ENCODE measurements at places on chromosomes 1 and 21.
A peak's percentile ranks its signal among the peaks of the same experiment; 100 is the strongest.

GRCh38 chr1:228140724-228141225 lies 696 bp downstream of the GUK1 start:
- DNase-seq: no peak

DNA sequence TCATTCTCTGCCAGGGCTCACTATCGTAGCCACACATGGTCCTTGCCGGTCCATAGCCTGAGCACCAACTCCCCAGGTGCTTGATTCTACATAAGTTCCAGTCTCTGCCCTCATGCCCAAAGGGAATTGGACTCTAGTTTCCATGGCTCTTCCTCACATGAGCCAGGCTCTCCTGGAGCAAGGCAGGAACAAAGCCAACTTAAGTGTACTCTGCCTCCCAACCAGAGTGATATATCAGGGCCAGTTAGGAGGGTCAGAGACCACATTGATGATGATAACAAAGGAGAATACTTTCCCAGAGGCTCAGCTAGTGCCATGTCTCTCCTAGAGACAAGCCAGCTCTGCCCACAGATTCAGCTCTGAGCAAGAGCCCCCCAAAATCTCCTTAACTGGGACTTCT lies 70.9 kb downstream of the ERI3 start:
- DNase-seq: no peak

- DNase-seq: no peak
Observed at GRCh38 chr21:19122356-19122755, 718.8 kb upstream of the TMPRSS15 start.

DNA sequence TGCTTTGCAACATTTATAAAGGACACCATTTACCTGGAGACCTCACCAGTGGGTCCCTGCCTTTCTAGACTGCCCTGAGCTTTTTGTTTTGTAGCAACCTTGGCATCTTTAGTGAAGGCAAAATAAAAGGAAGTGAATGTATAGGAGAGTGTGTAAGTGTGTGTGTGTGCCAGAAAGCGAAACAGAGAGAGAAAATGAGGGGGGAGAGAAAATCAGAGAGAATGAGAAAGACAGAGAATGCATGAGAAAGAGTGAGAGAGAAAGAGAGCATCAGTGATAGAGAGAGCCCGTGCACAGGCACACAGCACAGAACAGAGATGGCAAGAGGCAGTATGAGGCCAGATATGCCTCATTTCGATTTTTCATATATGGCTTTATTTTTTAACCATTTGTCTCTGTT lies 57.5 kb downstream of the HSD3B1 start:
- DNase-seq: no peak

- no peak for DNase-seq
Observed at GRCh38 chr1:46193285-46193684, 4.9 kb downstream of the POMGNT1 start.

DNA sequence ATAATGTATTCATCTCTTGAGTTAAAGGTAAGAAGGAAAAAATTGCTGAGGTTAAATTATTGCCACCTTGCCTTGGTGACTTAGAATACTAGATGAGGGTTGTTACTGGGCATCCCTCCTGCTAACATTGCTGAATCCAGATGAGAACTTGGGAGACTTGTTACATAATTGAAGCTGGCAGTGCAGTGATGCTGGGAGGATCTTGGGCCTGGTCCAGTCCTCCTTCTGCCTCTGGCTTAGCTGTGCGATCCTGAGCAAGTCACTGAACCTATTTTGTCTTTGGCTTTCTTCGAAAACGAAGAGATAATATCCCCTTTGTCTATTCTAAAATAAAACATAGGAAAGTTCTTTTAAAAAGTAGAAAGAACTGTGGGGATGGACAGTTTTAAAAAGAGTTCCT lies 244.9 kb upstream of the NRIP1 start:
- no peak for DNase-seq

GRCh38 chr1:206495011-206495461 lies 12.3 kb upstream of the RASSF5 start:
- no peak for DNase-seq

GRCh38 chr1:21963477-21964217 lies 13.2 kb upstream of the CELA3B start:
- peak; percentile 20 for DNase-seq

DNA sequence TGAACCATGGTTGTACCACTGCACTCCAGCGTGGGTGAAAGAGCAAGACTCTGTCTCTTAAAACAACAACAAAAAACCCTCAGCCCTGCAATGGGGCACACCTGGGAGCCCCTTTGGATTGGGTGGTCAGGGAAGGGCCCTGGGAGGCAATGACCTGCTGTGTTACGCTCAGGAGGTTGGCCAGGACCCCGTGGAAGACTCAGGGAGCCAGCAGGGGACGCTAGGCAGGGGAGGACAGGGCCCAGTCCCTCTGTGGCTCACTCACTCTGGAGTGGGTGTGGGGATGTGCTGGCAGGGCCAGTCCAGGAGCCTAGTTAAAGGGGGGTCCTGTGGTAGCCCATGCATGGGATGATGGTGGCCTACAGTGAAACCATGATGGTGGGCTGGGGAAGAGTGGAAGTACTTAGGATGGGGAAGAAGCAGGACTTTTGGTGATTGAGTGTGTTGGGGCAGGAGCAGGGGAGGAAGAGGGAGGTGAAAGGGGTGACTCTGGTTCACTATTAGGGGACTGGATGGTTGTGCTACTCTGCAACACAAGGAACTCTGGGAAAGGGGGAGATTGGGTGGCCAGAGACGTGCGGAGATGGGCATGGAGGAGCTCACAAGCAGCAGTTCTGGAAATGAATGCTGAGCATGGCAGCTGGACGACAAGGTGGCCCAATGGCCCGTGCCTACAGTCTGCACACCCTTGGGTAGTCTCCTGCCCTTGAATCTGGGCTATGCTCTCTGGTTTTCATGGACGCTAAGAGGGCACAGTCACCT lies 56.3 kb upstream of the FAM20B start:
- DNase-seq: no peak

DNA sequence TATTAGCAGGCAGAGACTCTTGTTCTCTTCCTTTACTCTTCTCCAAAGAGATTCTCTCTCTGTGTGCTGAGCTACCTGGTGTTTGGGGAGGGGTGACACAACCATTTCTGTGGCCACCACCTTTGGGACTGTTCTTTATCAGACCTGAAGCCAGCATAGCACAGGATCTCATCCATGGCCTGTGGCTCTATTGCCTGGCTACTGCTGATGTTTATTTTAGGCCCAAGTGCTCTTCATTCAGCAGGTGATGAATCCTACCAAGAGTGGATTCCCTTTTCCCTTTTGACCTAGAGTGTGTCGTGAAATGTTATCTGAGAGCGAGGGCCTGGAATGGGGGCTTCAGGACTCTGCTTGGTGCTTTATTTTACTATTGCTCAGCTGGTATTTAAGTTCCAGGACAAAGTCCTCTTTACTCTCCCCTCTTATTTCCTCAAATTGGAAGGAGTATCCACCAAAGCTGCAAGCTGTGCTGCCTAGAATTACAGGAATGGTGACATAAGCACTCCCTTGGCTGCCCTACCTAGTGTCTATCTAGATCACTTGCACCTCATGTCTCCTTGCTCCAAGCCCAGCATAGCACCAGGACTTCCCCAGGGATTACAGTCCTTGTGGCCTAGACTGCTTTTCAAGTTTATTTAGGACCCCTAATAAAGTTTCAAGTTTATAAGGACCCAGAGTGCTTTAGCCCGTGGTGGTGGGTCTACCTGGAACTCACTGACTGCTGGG lies 94.7 kb upstream of the GPR52 start:
- DNase-seq: no peak

- no peak for DNase-seq
Observed at GRCh38 chr1:199218533-199218932, 579.7 kb downstream of the PTPRC start.

- DNase-seq: no peak
Observed at GRCh38 chr1:206103979-206104378, 13.2 kb downstream of the AVPR1B start.

DNA sequence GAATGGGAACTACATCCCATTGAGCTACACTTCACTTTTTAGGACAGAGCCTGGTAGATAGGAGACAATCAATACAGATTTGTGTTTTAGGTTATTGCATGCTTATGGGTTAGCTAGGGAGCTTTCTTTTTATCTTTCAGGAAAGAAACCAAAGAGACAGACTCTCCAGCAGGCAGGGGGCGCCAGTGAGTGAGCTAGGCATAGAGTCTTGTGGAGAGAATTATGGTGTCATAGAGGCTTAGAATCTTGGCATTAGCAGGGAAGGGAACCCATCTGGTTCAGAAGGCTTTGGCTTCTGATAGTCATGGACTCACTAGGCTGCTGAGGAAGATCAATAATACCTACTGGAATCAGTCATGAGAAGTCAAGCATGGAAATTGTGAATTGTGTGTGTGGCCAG lies at the start of gene SMCP:
TSS of gene SMCP (plus strand) at position 281 of the 400 bp plus-strand sequence. CDS start 6,101 bp downstream, outside the sequence.
- no peak for DNase-seq

GRCh38 chr1:6962478-6962995 lies 177.3 kb downstream of the CAMTA1 start:
- no peak for DNase-seq

- no peak for DNase-seq
Observed at GRCh38 chr1:186535388-186536133, 74.6 kb upstream of the PDC start.

GRCh38 chr1:111202707-111203623 lies 2.5 kb upstream of the DENND2D start:
- DNase-seq: no peak

GRCh38 chr1:109677459-109677858 lies 9.6 kb downstream of the GSTM2 start:
- DNase-seq: no peak

DNA sequence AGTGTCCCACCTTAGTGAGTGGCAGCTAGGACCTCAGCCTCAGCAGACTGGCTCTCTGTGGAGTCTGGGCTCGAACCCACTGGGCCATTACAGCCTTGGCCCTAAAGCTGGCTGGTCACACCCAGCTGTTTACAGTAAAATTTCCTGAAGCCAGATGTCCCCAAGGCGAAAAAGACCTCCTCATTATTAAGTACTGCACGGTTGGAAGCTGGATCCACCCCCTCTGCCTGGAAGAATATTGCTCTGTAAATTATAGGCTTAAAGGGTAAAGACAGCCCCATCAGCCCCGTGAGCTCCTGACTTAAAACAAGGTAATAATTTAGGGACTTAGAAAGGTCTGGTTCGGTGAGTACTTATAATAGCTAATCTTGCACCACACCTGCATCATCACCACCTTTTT lies 30.3 kb upstream of the TMEM51 start:
- no peak for DNase-seq

GRCh38 chr21:34029743-34030528 lies 43.4 kb upstream of the MRPS6 start:
- no peak for DNase-seq

- no peak for DNase-seq
Observed at GRCh38 chr1:92691925-92692324, 93.0 kb downstream of the EVI5 start.

DNA sequence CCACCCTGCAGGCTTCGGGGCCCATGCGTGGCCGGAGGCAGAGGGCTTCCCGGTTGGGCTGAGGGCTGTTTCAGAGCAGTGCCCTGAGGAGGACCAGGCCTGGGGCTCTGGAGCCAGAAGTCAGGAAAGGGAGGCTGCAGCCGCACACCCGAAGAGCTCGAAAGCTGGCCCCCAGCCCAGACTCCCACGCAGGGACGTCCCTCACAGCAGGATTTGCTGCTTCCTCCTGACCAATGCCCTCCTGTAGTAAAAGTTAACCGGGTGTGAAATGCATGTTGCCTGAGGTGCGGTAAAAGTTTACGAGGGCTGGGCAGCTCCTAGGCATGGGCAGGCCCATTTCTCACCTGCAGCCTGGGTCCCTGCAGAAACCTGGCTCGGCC lies 101.5 kb upstream of the ARHGEF16 start:
- DNase-seq: no peak

DNA sequence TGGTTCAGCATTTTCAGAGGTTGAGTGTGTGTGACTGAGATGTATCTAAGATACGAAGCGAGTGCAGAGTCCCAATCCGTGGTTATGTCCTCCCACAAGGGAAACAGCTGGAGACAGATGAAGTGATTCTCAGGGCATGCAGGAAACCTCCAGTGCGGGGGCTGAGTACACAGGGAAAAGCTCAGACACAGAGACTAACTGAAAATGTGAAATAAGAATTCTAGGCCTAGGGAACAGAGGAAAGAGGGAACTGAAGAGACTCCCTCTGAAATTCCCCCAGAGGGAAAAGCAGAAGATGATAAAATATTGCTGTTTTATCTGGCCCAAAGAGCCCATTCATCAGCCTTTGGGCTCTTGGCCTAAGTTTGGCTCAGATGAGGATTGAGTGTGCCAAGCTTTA lies 116.8 kb downstream of the LRRC53 start:
- no peak for DNase-seq

DNA sequence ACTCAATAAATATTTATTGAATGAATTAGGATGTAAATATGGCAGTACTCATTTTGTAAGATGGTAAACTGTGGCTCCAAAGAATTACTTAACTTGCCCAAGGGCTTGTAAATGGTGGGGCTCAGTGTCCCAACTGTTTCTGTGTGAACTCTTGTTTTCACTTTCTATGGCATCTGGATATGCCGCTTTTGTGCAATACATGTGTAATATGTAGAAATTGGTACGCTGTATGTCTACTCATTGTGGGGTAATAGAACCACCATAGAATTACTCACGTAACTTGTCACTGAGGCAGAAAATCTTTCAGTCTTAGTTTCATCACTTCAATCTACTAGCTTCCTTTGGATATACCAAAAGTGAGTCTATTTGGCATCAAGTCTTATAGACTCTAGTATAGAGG lies 977 bp downstream of the PRPF3 start:
- no peak for DNase-seq

- no peak for DNase-seq
Observed at GRCh38 chr1:162292422-162292849, 84.2 kb downstream of the SPATA46 start.

- DNase-seq: no peak
Observed at GRCh38 chr21:41639766-41640165, 127.1 kb downstream of the RIPK4 start.

Data from NCI-H1694 treated with DMSO at 0.1 percent for 48 hours (cell line).